ENCODE measurements at places on chromosomes 2 and 18.

- no peak for DNase-seq
Observed at GRCh38 chr2:145931781-145932395, 1412.0 kb upstream of the ZEB2 start.

GRCh38 chr2:219459460-219460311 lies 25.0 kb downstream of the SPEG start:
- no peak for DNase-seq

DNA sequence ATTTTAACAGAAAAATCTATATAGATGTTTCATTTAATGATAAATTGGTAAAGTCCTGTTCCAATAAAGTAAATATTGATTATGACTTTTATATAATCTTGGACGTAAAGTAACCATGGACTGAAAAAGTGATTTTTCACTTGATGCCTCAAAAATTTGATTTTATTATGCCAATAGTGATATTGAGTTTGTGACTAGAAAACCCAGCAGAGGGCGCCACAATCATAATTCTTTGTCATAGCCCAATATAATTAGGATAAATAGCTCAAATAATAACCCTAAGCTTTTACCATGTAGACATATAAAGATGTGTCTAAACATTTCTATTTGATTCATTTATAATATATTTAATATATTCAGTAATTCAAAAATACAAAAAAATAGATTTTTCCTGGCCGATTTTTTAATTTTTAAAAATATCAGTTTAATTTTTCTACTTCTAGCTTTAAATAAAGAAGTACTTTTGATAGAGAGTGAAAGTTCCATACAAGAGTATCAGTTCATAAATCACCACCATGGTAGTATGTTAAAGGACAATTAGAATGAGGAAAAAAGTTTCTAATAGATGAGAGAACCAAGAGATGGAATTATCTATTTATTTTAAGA lies 30.7 kb downstream of the CAMKMT start:
- DNase-seq = peak; percentile 24

DNA sequence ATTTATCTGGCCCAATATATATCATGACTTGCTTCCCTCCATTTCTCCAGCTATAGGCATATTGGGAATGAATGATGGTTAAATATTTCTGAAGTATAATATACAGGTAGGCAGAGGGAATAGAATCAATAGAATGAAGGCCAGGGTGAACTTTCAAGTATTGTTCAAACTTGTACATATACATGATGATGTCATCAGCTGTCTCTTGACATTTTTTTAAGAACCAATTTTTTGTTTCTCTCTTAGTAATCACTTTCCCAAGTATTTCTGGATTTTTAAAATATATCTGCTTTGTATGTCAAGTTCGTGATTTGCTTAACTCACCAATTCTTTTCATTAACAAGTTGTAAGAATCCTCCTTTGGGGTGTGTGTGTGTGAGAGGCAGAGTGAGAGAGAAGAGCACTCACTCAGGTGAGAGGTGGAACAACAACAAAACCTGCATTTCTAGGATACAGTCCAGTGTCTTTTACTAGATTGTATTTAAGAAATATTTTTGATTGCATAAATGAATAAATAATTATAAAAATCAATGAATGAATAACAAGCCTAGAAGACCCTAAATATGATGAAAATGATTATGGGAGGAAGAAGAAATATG lies 1239.1 kb downstream of the LRP1B start:
- DNase-seq = no peak

DNA sequence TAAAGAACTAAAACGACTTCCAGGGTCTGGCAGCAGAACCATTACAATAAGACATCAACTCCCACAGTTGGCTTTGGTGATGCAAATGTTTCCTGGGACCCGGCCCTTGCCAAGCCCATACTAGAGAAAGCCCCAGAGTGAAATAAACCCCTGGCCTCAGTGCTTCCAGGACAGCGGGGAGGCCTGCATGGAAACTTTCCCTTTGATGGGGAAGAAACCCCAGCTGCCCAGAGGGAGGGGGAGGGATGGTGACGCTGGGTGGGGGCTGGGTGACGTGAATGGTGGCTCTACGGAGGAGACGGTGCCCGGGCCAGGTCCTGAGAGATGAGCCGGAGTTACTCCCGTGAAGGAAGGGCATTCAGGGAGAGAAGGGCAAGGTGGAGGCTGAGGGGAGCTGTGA lies 27.5 kb downstream of the INHBB start:
- no peak for DNase-seq

GRCh38 chr2:170271340-170271739 lies 93.4 kb downstream of the MYO3B start:
- no peak for DNase-seq

DNA sequence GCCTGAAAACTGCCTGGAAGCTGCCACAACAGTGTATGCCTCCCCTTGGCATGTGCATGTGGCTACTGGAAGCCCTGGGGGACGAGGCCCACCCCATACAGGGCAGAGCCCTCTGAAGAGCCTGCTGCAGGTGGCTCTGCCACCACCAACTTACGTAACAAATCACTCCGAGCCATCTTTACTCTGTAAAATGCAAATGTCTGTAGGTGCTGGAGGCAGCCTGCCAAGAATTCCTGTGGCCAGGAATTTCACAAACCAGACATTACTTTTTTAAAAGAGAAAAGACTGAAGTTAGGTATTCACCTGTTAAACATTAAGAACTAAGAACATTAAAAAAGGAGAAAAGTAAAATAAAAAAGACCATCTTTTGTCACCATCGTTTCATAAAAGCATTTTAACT lies 106.3 kb downstream of the GPR39 start:
- no peak for DNase-seq

DNA sequence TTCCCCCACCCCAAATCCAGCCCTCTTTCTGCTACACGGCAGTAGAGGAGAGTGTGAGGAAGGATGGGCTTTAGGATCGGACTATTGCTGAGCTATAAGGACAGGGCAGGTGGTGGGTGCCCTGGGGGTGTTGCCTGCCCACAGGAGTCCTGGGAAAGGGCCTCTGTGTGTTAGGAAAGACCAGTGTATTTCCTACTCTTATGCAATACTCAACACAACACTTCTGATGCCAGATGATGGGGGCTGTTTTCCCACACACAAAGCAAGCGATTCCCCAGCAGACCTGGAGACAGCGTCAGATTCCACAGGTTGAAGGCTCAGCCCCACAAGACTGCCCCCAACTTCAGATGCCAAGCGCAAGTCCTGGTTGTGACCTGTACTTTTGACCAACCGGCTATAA lies 91.0 kb upstream of the LCLAT1 start:
- no peak for DNase-seq

DNA sequence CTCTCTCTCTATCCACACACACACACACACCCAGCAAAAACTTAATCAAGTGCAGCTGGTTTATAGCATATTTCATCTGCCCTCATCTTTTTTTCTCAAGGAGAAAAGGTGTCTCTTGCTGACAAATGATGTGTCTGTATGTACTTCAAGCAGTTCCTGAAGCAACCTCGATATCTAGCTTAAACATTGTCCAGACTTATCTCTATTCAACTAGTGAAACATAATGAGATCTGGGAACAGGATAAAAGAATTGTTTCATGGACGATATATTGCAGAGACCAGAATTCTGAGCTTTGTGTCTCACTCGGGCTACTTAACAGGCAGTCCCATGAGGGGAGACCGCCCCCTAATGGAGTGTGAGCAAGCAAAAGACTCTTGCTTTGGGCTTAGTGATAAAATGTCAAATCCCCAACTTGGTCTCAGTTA lies 929.2 kb upstream of the SOX11 start:
- no peak for DNase-seq

GRCh38 chr2:82526277-82526676 lies 1932.8 kb downstream of the SUCLG1 start:
- DNase-seq = no peak

DNA sequence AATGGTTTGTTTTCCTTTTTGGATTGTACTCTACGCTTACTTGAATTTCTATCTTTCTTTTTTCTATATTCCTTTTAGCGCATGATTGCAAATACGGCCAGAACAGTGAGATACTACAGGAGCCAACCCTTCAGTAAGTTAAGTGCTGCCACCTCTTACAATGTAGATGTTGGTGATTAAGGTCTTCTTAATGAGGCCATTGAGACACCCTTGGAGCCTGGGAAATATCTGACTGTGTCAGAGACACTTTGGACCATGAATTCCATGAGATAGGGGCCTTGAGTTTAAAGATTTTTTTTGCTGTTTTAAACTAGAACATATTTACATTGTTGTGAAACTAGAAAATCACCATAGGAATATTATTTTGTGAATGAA lies 27.1 kb upstream of the MAP3K20 start:
- DNase-seq = no peak

GRCh38 chr2:239818531-239819011 lies 206.6 kb downstream of the NDUFA10 start:
- DNase-seq = no peak

DNA sequence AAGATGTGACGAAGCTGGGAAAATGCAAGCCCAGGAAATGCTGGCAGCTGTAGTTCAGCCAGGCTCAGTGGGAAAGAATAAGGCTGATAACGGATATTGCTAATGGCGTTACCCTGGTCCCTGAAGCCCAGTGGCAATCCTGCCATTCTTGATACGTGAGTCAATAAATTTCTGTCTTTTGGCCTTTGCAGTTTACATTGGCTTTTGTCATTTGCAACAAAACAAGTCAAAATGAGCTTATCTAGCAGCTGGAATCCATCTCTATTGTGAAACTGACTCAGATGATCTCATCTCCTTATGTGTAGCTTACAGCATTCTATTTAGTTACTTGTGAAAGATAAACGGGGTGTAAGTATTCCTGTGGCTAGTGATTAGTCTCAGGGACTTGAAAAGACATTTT lies 43.8 kb downstream of the ARL6IP6 start:
- peak; percentile 15 for DNase-seq

DNA sequence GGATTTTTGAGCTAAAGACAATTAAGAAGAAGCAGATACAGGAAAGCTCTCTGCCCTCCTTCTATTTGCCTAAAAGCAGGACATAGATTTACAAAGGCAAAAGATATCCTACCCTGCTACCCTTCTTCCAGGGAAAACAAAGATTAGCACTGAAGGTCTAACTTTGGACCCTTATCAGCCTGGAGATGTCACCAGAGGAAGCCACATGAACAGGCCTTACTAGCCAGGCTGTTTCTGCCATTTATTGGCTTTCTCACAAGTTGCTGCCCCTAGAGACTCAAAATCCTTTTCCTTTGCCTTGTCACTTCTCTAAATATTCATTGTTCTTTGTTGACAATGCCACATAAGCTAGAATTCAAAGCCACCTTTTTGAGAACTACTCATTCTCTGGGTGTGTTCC lies 147.3 kb downstream of the B3GNT2 start:
- DNase-seq = no peak

DNA sequence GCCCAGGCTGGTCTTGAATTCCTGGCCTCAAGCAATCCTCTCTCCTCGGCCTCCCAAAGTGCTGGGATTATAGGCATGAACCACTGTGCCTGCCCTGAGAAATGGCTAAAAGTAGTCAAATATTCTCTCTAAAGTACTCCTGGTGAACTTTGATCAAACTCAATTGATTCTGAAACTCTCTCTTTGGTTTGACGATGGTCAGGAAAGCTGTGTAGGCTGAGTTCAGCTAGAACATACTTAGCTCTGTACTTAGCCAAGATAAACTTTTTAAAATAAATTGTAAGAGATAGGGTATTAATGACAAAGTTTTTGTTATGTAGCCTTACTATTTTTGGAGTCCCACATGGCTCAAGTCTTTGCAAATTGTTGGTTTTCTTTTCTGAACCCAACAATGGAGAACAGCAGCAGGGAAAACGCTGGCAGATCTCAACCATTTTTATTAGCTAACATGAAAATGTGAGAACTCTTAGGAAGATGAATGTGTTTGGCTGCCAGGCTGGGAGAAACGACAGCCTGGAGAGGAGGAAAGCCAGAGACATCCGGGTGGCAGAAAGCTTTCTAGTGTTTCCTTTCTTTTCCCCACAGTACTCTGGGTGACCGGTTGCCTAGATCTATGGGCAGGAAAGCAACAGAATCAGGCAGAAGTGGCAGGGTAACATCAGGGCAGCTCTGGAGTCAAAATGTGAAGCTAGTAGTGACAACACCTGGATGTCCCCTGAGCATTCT lies 193.0 kb upstream of the LHCGR start:
- DNase-seq = no peak

- DNase-seq = no peak
Observed at GRCh38 chr2:65358678-65359400, 73.6 kb downstream of the SPRED2 start.

GRCh38 chr18:35756506-35757117 lies 175.1 kb downstream of the GALNT1 start:
- peak; percentile 34 for DNase-seq

- DNase-seq = no peak
Observed at GRCh38 chr18:55430026-55430425, 158.0 kb downstream of the TCF4 start.

DNA sequence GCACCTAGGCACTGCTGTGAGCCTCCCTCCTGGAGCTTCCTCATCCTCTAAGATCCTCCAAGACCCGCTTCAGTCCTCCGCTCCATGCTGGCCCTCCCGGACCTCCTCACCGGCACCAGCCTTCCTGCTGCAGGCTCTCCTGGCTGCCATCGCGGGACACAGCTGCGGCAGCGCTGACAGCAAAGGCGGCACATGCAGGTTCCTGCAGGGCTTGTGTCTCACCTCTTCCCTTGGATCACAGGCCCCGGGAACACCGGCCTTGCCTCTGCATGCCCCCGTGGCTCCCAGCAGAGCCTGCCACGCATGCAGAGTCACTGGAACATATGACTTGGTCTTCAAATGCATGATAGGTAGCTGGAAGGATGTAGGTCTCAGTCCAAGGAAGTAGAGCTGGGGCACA lies 67.2 kb downstream of the PTGR3 start:
- DNase-seq = no peak

DNA sequence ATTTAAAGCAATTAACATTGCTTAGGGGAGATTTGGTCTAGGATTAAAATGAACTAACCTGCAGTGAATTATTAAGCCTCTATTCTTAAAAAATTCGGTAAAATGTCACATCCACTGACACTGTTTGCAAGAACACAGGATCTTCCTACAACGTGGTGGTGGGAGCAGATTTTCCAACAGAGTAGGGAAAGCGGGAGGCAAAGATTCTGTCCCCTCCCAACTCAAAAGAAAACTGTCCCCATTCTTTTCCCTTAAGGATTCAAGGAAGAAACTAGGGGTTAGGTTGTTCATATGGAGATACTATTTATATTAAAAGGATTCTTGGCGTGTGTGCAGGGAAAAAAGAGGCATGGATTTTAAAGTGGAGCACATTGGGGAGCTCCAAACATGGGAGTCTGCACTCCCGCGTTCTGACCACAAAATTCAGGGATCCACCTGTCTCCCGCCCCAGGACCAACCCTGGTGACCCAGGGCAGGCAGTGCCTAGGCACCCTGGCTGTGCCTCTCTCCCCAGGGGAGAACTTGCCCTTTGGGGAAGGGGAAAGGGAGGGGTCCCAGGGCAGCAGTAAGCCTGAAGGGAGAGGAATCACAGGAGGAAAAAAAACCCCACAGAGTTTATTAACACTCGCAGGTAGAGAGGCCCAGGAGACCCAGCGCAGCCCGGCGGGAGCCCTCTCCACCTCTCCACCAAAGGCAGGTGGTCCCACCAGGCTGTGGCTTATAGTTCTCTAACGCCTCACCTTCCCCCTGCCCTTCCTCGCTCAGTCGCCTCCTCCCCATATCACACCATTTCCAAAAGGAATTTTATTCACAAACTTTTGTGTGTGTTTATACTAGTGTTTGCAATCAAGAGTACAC lies 2.3 kb downstream of the PTGR3 start:
- no peak for DNase-seq

Data from stromal cell of bone marrow (primary cell).